GM12865 (cell line): ENCODE measurements at places on chromosomes 3 and 15.

GRCh38 chr3:179884136-179884535 lies 152.6 kb downstream of the PEX5L start:
- no peak for DNase-seq

DNA sequence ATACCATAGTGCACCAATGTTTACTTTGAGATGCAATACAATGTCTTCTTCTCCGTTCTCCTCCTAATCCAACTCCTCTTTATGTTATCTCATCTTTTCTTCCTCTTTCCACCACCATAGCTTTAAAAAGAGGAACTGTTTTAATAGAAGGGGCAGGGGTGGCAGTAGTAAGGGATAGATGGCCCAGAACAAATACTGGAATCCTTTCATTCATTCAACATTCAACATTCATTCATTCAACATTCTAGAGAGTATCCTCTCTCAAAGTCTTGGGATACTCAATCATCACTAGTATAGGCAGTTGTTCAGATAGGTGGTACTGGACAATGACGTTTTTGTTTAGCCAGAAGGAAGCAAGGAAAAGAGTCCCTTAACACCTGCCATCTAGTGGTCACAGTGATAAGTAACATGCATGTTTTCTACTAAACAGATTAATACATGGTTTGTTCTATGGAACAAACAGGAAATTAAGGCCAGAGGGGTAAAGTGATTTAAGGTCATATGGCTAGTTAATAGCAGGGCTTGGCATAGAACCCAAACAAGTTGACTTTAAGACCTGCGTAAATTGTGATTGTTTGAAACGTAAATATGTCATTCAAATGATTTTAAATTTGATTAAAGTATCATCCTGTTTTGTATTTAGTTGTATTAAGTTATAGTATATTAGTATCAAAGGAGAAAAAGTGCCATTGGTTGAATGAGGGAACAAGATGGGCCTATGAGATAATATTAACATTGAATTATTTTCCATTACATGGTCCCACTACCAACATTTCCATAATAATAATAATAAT lies 26.9 kb upstream of the EHHADH start:
- DNase-seq = peak; percentile 66

- DNase-seq = no peak
Observed at GRCh38 chr15:99366013-99366412, 114.7 kb downstream of the LRRC28 start.

DNA sequence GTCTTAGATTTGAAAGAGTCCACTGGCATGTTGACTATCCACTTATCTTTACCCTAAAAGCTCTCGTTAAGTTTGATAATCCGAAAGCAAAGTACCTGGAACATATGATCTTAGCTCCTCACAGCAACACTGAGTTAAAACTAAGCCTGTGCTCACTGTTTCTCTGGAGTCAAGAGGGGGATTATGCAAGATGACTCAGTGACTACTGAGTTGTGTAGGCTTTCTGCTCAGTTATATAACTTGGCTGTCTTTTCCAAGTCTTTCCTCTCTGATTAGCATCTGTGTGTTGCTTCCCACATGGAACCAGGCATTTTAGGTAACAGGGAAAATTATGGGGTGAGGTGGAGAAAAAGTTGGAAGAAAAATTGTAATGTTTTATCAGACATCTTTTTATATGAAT lies 31.2 kb upstream of the MYO5C start:
- DNase-seq = no peak

DNA sequence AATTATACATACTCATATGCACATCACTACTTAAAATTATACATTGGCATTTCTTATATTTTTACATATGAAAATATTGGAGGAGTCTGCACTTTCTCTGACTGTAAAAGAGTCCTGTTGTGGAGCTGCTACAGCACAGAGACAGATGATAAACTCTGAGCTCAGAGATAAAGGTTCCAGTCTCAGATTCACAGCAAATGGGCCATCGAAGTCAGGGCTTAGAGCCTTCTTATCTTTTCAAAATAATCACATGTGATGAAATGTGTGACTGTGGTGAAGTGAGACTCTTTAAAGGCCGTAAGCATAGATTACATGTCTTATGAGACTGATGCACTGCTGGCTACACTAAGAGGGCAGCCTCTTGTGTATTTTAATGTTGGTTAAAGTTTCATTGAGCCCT lies 187.5 kb upstream of the SYNPR start:
- DNase-seq = no peak

- DNase-seq = peak; percentile 2
Observed at GRCh38 chr15:60272623-60273022, 125.2 kb downstream of the ANXA2 start.

GRCh38 chr3:114834175-114834940 lies 312.7 kb downstream of the ZBTB20 start:
- no peak for DNase-seq

DNA sequence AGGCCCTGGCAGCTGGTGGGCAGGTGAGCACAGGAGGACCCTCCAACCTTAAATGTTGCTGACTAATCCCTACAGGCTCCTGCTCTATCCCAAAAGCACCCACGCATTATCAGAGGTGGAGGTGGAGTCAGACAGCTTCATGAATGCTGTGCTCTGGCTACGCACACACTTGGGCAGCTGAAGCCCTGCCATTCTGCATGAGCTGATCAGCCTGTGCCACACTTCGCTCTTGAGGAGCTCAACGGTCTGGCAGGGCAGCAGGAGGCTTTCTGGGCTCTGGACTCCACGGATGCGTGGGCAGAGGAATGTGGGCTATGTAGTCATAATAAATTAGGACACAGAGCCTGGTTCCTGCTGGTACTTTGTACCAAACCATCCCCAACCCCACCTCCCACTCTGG lies 6.1 kb downstream of the MST1 start:
- no peak for DNase-seq

- DNase-seq = peak; percentile 31
Observed at GRCh38 chr15:57297163-57297593, 79.1 kb upstream of the CGNL1 start.

GRCh38 chr3:59261009-59261408 lies 211.2 kb upstream of the CFAP20DC start:
- no peak for DNase-seq

DNA sequence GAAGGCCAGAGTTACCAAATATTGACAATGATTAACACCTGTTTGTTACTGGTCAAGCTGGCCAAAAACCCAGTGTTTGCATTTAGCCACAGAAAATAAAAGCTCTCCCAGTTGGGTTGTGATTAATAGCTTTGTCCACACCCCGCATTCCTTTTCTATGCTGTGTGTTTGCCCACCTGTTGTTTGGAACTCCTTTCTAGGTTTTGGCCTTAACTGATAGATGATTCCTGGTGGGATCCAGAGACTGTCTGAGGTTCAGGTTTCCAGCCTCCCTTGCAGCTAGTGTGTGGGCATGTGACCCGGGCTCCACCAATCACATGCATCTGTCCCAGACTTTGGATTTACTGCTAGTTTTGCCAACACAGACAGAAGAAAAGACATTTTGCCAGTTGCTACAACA lies 83.8 kb downstream of the PTPRG start:
- DNase-seq = no peak

- peak; percentile 10 for DNase-seq
Observed at GRCh38 chr3:54870423-54870822, 57.4 kb downstream of the LRTM1 start.

GRCh38 chr3:60594025-60594424 lies 657.2 kb downstream of the FHIT start:
- no peak for DNase-seq

- DNase-seq = no peak
Observed at GRCh38 chr15:92606126-92606835, 49.3 kb downstream of the FAM174B start.

DNA sequence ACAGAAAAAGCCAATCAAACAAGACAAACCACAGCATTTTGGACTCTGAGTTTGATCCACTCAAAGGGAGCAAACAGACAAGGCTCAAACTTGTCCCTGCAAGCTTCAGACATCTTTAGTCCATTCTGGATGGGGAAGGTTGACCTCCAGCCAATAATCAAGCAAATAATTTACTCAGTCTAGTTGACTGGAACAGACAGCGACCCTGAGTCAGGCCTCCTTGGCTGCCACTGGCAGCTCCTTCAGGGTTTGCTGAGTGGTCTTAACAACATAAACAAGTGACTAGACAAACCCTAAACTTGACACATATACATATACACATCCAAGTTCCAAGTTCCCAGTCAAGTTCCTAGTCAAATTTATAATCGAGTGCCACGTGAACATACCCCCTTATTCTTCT lies 313.9 kb downstream of the POLQ start:
- no peak for DNase-seq

DNA sequence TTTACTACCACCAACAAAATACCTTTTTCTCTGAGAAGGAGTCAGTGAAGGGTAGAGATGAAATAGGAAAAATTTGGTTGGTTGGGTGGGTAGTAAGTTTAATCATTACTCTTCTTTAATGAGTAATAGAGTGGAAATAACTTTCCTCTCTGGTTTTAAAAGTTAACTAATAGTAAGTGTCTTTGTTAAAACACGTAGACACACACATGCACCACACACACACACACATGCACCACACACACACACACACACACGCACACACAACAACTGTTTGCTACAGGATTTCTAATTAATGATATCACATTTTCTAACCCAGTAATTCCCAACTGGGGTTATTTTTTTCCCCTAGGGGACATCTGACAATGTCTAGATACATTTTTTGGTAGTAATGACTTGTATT lies 84.1 kb downstream of the CHL1 start:
- DNase-seq = no peak

- DNase-seq = no peak
Observed at GRCh38 chr15:81163961-81164800, 30.1 kb downstream of the CFAP161 start.

- no peak for DNase-seq
Observed at GRCh38 chr3:30724863-30725262, 118.5 kb downstream of the TGFBR2 start.

GRCh38 chr3:151556596-151556995 lies 95.7 kb upstream of the IGSF10 start:
- no peak for DNase-seq

GRCh38 chr3:133520286-133520685 lies 53.2 kb upstream of the CDV3 start:
- DNase-seq = no peak

DNA sequence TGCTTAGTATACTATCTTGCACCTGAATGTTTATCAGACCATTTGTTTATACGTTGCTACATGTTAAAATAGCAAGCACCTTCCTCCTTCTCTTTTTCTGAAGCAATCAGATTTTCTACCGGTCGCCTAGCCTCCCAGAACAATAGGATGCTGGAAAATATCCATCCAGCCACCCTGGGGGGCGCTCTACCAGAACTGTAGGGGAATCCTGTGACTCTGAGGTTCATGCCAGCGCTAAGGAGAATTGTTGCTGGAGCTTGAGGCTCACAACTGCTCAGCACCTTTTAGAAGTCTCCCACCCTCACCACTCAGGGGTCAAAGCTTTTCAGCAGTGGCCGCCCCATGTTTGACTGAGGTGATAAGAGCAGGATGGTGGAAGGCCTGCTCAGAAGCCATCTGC lies 27.5 kb downstream of the SQOR start:
- no peak for DNase-seq

GRCh38 chr15:68797191-68797590 lies 23.5 kb downstream of the ANP32A start:
- peak; percentile 76 for DNase-seq

- DNase-seq = no peak
Observed at GRCh38 chr3:73540969-73541740, 83.6 kb downstream of the PDZRN3 start.

DNA sequence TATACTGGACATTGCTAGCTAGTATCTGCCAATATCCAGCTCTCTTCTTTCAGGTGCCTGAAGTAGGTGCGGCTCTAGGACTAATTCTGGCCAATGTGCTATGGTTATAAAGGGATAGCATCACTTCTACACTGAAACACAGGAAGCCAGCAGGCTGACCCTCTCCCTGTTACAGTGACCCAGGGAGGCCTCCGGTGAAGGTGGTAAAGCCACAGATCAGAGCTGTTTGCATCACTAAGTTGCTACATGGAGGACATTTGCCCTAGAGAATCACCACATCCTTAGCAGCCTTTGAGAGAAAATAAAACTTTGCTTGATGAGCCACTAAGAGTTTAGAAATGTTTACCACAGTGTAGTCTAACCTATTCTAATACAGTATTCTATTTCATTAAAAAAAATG lies 161.4 kb downstream of the CHST2 start:
- no peak for DNase-seq

DNA sequence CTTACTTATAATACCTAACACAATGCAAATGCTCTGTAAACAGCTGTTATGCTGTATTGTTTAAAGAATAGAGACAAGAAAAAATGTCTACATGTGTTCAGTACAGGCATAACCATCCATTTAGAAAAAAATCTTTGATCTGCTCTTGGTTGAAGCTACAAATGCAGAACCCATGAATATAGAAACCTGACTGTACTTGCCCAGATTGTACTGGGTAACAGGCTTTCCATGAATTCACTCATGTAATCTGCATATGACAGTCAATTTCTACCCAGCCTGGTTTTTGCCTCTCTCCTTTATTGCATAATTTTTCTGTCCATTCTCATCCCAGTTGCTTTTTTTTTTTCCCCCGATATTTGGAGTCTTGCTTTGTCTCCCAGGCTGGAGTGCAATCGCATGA lies 62.6 kb upstream of the ETV5 start:
- no peak for DNase-seq

GRCh38 chr3:15562560-15562959 lies 38.8 kb downstream of the HACL1 start:
- no peak for DNase-seq

- no peak for DNase-seq
Observed at GRCh38 chr3:127770671-127771355, 51.5 kb downstream of the MGLL start.
